SIG-M5 (cell line): ENCODE measurements at places on chromosomes 5 and 9.

DNA sequence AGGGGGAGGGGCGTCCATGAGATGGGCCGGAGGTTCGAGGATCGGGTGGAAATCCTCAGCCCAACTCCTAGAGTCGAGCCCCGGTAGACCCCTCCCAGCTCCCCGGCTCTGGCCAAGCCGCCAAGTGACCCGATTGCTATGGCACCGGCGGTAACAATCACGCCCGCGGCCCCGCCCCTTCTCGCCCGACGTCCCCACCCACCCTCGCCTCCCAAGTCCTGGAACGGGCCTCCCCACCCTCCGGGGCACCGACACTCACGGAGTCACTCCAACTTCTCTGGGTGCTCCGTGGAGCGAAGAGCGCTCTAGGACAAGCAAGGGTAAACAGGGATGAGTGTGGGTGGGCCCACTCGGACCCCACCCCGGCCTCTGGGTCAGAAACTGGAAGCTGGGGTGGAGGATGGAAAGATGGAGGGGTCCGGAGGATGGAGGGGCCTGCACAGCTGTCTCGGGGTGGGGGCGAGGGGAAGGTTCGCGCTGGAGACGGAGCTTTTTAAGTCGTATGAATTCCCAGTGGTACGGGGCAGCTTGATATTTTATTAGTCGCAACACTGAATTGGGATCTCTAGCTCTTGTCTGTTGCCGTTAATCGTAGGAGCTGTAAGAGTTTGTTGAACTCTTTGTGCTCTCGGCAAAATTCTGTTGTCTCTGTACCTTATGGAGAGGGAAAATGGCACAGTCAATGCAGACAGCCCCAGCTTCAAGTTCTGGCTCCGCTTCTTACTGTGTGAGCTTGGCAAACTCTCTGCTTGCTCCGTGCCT, at the start of gene SPACA9:
TSS of gene SPACA9 (plus strand) at position 204 of the 762 bp plus-strand sequence. CDS start 5,050 bp downstream, outside the sequence.
- DNase-seq, result no peak

- no peak for DNase-seq
Measured at GRCh38 chr9:93190656-93191353, 6.9 kb downstream of the WNK2 start.

DNA sequence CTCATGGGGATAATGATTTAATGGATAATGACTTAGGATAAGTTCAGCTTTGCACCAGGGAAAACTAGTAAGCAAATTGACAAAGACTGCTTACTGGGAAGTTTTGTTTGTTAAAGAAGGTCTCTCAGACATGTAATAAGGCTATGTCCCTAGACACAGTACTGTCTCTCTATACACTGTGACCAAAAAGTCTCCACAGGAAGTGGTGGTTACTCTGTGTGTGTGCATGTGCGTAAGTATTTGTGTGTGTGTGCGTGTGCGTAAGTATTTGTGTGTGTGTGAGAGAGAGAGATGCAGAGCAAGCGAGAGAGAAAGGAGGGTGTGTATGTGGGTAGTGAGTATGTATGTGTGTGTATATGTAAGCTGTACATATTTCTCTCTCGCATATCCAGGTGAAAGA, 229.6 kb downstream of the GLIS3 start:
- DNase-seq, result no peak

DNA sequence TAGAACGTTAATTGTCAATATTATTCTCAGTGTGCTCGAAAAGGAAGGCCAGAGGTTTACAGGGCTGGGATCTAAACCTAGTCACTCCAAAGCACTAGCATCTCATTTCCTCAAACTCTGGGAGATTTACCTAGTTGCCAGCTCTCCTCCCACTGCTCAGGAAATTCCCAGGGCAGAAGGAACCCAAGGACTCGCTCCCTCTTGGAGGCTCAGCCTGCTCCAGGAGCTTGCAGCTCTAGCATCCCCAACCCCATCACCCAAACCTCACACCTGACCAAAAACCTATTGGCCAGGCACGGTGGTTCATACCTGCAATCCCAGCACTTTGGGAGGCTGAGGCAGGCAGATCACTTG, 26.0 kb downstream of the SERINC5 start:
- DNase-seq, result no peak

DNA sequence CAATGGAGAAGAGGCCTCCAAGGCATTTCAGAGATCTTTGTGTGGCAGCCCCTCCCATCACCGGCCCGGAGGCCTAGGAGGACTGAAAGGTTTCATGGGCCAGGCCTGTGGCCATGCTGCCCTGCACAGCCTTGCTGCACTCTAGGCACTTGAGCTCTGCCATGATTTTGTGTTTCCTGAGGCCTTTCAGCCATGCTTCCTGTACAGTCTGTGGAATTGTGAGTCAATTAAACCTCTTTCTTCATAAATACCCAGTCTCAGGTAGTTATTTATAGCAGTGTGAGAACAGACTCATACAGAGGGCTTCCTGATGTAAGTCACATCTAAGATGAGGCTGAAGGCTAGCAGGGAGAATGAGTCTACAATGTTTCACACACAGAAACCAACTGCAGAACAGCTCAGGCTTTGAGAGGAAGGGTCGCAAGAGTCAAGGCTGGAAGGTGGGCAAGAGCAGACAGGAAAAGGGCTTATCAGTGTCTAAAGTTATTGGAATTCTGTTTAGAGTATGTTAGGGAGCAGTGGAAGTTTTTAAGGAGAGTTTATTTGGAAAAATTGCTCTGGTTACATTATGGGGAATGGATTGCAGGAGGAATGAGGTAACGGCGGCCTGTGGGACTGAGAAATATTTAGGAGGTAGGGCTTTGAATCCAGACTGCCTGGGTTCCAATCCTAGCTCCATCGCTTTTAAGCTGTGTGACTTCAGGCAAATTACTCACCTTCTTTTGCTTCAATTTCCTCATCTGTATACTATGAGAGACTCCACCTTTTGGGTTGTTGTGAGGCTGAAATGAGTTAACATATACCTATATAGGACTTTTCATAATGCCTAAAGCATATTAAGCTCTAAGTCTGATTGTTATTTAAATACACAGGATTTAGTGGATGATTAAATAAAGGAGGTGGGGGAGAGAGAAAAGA, 291.2 kb downstream of the CWC27 start:
- DNase-seq, result no peak

DNA sequence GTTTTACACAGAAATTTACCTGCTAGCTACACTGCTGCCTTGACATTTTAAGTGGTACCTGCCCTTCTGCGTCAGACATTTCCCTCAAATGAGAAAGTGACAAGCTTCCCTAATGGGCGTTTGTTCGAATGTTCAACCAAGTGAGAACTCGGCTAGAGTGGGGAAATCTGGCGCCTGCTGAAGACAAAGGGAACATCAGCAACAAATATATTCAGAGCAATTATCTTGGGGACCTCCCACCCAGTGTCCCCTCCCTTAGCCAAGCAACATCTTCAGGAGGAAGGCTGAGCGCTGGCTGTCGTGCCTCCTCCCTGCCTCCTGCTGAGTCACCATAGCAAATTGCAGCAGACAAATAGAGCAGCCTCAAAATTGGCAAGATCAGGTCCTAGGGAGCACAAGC, 57.1 kb downstream of the MFAP3 start:
- DNase-seq, result no peak
